ENCODE measurements at places on chromosomes 7 and 10.

- DNase-seq: peak; percentile 47
Observed at GRCh38 chr10:42933448-42934340, 143.2 kb upstream of the RET start.

- DNase-seq: no peak
Observed at GRCh38 chr7:157703534-157704195, 366.9 kb downstream of the DNAJB6 start.

GRCh38 chr10:128526791-128527375, 400.7 kb upstream of the MKI67 start:
- DNase-seq: peak; percentile 70

DNA sequence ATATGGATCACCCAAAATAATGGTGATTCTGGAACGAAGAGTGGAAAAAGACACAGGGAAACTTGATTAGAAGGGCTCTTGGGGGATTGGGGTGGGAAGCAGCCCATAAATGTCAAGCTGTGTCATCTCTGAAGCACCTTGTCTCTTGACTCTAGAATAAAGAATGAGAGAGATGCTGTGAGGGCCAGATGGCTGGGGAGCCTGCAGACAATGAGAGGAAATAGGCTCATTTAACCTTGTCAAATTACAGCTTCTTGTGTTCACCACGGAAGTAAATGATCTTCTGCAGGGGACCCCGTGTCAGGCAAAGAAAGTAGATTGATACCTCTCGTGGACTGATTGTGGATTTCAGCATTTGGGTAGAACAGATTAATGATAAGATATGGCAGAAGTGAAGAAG, 159.3 kb downstream of the ST7 start:
- no peak for DNase-seq

- no peak for DNase-seq
Observed at GRCh38 chr7:99132595-99133321, 11.2 kb downstream of the SMURF1 start.

DNA sequence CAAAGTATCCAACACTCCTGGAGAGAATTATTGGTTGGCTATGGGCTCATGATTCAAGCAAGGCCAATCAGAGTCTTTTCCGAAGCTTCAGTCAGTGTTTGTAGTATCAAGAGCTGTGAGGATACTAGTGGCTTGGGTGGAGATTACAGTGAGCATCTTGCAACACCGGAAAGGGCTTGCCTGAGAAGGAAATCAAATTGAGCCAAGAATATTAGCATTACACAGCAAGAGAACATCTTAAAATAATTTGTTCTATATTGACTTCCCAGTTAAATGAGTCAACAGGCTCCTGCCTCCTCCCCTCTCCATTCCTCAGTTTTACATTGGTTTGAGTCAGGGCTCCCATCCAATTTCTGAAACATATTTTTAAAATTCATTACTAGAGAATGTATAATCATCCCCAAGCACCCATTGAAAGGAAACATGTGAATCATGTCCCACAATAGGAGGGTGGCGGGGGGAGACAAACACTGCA, 127.4 kb downstream of the ELAPOR2 start:
- DNase-seq: no peak

GRCh38 chr10:60704471-60704870, 73.8 kb upstream of the CDK1 start:
- peak; percentile 66 for DNase-seq

- DNase-seq: no peak
Observed at GRCh38 chr10:89894051-89894450, 192.7 kb downstream of the KIF20B start.

DNA sequence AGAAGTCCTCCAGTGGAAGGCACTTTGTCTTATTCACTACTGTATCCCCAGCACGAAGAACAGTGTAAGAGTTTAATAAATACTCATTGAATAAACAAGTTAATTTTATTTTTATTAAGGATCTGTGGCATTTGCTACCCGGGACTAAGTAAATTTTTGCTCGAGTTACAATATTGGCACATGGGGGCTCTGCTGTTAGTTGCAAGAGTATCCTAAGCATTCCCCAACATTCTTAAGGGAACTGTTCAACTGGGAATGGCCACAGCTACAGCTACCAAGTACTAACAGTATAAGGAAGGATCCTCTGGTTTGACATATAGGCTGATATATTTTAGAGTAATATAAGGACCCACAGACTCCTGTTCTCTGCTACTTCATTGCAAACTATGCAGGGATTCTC, 8.7 kb upstream of the LRRTM3 start:
- no peak for DNase-seq

DNA sequence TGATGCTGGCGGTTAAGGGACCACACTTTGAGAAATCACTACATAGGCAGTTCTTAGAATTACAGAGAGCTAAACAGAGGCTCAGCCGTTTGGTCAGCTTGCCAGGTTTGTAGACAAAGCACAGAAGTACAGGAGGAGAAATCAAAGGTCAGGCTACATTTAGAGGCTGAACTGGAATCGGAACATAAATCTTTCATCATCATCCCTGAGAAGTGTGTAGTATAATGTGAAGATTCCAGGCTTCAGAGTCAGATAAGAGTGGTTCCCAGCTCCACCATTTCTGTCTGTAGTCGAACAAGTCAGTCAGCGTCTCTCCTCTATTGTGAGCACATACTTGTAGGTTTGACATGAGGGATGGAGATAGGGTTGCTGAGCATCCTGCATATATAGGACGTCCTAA, 18.9 kb downstream of the CDK1 start:
- DNase-seq: no peak

DNA sequence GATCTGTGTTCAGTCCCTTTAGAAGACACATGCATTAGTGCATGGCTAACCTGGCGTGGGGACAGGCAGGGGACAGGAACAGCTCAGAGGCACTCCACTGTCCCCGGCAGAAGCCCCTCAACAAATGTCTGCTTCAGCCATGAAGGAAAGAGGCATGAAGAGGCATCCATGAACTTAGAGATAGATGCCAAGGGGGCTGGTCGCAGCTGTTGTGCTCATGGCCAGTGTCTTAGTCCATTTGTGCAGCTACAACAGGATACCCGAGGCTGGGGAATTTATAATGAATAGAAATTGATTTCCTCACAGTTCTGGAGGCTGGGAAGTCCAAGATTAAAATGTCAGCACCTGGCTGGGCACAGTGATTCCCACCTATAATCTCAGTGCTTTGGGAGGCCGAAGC, 14.5 kb upstream of the GNA12 start:
- no peak for DNase-seq

DNA sequence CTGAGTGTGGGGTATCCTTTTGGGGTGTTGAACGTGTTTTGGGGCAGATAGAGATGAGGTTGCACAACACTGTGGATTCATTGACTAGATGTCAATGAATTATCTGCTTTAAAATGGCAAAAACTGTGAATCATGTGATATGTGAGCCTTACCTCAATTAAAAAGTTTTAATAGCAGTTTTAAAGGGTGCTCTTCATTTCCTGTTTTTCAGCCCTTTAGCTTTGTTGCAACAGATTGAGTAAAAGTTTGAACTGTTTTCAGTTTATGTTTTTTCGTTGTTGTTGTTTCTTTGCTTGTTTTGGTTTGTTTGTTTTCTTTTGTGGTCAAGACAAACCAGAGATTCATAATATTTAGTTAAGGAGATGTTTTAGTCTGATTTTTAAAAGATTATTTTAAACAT, 9.4 kb downstream of the TAS2R41 start:
- no peak for DNase-seq

DNA sequence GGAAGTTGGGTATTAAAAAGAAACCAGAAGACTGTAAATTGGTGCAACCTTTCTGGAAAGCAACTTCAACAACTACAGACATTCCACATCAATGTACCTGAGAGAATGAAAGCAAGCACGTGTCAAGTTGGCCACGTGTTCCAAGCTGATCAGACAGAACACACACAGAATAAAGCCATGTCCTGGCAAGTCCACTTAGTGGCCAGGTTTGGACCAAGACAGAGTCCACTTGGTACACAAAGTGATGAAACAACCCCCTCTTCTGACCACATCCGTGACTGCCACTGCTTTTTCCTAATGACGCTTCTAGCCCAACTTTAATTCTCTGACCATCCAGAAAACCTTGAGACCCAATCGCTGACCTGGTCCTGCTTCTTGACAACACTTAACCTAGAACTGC, 109.4 kb downstream of the ABLIM1 start:
- peak; percentile 2 for DNase-seq

- DNase-seq: no peak
Observed at GRCh38 chr7:73861305-73861704, 346 bp downstream of the TMEM270 start.

DNA sequence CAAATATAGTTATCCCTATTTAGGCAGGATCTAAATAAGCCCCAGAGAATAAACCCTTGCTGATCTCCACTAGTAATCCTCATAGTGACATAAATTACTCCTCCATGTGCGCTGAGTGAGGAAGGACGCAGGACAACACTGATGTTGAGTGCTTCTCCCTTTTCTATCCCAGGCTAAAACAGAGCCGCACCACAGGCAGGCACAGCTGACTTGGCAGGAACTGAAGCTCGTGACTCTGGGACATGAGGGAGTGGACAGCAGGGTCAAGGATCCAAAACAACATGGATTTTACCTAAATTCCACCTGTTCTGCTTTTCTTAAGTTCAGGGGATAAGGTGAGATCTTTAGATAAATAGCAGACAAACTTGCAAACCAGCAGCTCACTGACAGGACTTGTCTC, 46.0 kb downstream of the VOPP1 start:
- DNase-seq: no peak

DNA sequence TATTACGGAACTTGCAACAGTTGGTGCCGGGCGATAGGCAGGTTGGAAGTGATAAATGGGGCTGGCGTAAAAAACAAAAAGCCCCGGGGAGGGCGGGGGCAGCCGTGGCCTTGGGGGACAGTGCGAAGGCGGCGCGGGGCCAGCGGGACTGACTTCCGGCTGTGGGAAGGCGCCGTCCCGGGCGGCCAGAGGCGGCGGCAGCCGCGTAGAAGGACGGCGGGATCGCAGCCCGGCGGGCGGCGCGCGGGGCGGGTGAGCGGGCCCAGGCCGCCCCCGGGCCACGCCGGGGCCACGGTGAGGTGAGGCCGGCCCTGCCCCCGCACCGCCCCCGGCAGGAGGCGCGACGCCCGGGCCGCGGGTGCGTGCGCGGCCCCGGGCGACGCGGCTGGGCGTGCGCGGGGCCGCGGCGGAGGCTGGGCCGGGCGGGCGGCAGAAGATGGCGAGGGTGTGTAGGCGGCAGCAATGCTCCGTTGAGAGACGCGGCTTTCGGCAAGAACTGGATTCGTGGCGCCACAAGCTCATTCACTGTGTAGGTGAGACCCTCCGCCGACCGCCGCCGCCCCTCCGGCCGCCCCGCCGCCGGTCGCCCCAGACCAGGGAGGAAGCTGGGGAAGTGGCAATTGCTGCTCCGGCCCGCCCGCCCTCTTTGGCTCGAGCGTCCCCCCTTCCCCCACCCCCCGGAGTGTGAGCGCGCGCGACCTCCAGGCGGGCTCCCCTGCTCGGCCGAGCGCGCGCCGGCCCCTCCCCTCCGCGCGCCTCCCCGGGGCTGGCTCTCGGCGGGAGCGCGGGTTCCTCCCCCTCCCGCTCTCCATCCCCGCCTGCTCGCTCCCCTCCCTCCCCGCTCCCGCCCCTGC, at the start of gene LCOR:
TSS of gene LCOR (plus strand) at position 432 of the 854 bp plus-strand sequence. CDS start 116,760 bp downstream, outside the sequence.
- DNase-seq: peak; percentile 62

GRCh38 chr7:113338071-113338696, 219.8 kb upstream of the SMIM30 start:
- peak; percentile 16 for DNase-seq

- no peak for DNase-seq
Observed at GRCh38 chr7:103990991-103991390, 1.5 kb upstream of the RELN start.

GRCh38 chr7:129908181-129908580, 44.6 kb downstream of the UBE2H start:
- DNase-seq: no peak

- peak; percentile 73 for DNase-seq
Observed at GRCh38 chr7:14858410-14858809, 44.1 kb downstream of the DGKB start.

DNA sequence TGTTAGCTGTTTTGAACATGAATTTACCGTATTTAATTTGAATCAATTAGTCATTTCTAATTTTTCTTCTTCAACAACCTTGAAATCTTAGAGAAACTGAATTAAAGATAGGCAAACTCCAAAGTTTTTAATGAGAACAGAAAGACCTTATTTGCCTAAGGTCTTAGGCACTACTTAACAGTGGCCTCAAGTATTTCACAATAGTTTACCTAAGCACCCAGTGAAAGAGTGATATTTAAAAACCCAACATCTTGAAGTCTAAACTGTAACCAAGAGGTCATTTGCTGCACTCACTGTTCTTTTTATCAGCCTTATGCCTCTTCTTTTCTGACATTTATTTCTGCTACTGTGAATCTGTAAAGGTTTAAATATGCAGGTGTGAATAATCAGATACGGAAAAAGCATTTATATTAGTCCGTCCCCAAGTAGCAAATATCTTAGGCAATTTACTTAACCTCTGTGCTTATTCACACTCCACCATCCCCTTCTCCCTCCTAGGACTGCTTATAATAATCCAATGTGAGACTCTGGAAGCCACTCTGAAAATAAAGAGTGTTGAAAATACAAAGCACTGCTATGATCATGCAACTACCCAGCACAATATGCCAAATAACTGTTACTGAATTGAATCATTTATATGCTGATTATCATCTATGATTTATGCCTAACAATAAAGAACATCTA, 105.7 kb downstream of the ELAPOR2 start:
- DNase-seq: no peak

- DNase-seq: peak; percentile 86
Observed at GRCh38 chr10:78458983-78459638, 425.4 kb downstream of the RPS24 start.

GRCh38 chr7:18575622-18576572, 80.3 kb downstream of the HDAC9 start:
- no peak for DNase-seq

Measured in NCI-H748 treated with DMSO at 0.1 percent for 48 hours (cell line).